ENCODE measurements at places on chromosomes 13 and 19. TPM values are rescaled to one million over a fixed set of nuclear protein-coding genes. Genes with fewer than 3 reads are reported as not detected.

The GPI gene
- total RNA-seq: 364 TPM

The BRME1 gene
- total RNA-seq: 0.81 TPM

DNA sequence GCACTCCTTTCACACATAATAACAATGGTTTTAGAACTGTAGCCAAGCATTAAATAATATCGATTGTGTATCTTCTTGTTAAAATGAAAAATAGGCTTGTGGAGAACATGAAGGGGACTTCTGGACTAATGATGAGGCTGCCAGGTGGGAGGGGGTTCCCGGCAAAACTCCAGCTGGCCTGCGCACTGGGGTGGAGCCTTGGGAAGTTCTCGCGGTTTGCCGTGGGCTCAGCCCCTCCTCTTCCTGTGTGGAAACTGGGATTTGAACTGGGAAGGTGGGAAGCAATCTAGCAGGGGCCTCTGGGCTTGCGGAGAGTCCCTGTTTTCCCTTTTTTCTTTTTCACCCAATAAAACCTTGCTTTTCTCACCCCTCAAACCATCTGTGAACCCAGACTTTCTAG is 113.7 kb upstream of the SLITRK1 start:
- no peaks in the 10 kb centered on the region for H3K36me3 ChIP-seq
- DNase-seq: no peak
- H3K27ac ChIP-seq: no peak overlapping the region
- H3K4me1 ChIP-seq: no peaks in the 10 kb centered on the region
- H3K27me3 ChIP-seq: no peaks in the 10 kb centered on the region

GRCh38 chr13:97431171-97431764 is 2.7 kb upstream of the RAP2A start:
- no peak overlapping the region for H3K4me3 ChIP-seq
- no peak for DNase-seq
- no peak overlapping the region for H3K27ac ChIP-seq
- peaks cover 2% of the 10 kb centered on the region for H3K4me1 ChIP-seq
- H3K27me3 ChIP-seq: no peaks in the 10 kb centered on the region
- H3K36me3 ChIP-seq: no peaks in the 10 kb centered on the region

GRCh38 chr19:9872618-9873242 is 37.6 kb downstream of the PIN1 start:
- no peaks in the 10 kb centered on the region for H3K4me1 ChIP-seq
- no peaks in the 10 kb centered on the region for H3K27me3 ChIP-seq
- no peaks in the 10 kb centered on the region for H3K36me3 ChIP-seq
- no peak for DNase-seq

Measured in right lobe of liver (tissue), 6 donors.